Activated effector memory CD4-positive, alpha-beta T cell treated with anti-CD3 and anti-CD28 coated beads, Interleukin-2, amount 50 U/mL, for 16 hours (primary cell): ENCODE measurements at places on chromosomes 1 and 21.
A peak's percentile ranks its signal among the peaks of the same experiment; 100 is the strongest.

- DNase-seq: no peak
These were observed 514 bp downstream of the AGL start for GRCh38 chr1:99850459-99851291.

- DNase-seq: no peak
These were observed 96.7 kb downstream of the DYRK1A start for GRCh38 chr21:37463083-37463801.

GRCh38 chr1:226686440-226687425, 52.3 kb downstream of the ITPKB start:
- DNase-seq: peak; percentile 54

- no peak for DNase-seq
These were observed 6.4 kb downstream of the SNRPE start for GRCh38 chr1:203867802-203868201.

DNA sequence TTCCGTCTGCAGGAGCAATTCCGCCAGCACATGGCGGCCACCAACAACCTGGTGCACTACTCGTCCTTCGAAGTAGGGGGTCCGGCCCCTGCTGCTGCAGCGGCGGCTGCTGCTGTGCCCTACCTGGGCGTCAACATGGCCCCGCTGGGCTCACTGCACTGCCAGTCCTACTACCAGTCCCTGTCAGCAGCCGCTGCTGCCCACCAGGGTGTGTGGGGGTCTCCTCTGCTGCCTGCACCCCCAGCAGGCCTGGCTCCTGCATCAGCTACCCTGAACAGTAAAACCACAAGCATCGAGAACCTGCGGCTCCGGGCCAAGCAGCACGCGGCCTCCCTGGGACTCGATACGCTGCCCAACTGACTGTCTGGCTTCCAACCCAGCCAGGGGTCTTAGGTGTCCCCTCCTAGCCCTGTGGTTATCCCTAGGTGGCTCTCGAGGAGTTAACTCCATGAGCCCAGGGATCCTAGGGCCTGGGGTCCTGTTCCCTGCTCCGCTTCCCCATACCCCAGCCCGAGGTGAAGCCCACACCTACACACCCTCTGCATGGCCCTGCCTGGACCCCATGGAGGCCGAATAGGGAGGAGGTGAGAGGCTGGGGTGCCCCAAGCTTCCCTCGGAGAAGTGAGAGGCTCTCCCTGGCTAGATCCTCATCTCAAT, 22.6 kb downstream of the DMBX1 start:
- no peak for DNase-seq

DNA sequence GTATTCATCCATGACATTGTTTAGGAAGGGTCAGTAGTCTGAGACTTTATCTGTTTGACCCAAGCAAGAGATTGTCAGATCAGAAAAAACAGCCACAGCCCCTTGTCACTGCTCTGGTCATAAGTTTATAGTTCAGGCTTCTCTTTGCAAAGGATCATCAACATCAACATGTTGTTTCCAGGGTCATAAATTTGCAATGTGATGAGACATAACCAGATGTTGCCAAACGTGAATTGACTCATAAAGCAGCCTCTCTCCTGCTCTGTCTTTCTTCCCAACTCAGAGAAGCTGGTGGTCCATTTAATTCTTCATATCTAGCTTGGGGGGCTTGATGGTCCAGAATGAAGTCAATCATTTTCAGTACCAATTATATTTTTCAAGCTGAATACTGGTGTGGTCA, 507.2 kb upstream of the PBX1 start:
- DNase-seq: no peak

- no peak for DNase-seq
These were observed 13.6 kb upstream of the RGS4 start for GRCh38 chr1:163055531-163055930.

- no peak for DNase-seq
These were observed 183.6 kb downstream of the APP start for GRCh38 chr21:25986928-25987327.
